ENCODE measurements at places on chromosomes 7 and 10. TPM values are rescaled to one million over a fixed set of nuclear protein-coding genes. Genes with fewer than 3 reads are reported as not detected.

- DNase-seq, result no peak
These were observed 64.6 kb downstream of the SEM1 start for GRCh38 chr7:96645084-96645483.

DNA sequence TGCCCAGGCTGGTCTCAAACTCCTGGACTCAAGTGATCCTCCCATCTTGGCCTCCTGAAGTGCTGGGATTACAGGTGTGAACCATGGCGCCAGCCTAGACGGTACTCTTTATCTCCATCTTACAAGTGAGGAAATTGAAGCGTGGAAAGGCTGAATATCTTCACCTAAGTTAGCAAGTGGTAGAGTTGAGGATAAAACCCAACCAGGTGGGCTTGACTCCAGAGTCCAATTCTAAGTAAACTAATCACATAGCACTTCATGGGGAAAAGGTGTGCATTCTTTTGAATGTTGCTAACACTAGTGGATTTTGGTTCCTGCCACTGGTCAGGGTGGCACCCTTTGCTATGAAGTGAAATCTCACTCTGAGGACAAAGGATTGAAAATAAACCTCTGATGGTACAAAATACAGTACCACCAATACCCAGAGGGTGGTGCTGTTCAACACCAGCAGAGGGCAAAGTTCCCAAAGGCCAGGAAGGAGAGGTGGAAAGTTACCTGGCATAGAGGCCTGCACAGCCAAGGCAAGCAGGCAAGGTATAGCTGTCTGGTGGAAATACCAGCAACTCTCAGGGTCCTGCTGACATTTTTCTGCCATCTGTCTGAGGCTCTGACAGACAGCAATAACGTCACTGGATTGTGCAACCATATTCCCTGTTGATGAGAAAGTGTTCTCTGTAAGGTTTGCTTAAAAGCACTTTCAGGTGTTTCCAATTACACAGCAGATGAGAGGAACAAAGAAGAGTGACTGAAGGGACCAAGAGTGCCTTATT, 17.6 kb downstream of the ZDHHC16 start:
- DNase-seq, result peak; percentile 62

- DNase-seq, result no peak
These were observed 105.7 kb upstream of the INHBA start for GRCh38 chr7:41808541-41808940.

GRCh38 chr10:11154333-11154732, 136.7 kb downstream of the CELF2 start:
- DNase-seq, result no peak

DNA sequence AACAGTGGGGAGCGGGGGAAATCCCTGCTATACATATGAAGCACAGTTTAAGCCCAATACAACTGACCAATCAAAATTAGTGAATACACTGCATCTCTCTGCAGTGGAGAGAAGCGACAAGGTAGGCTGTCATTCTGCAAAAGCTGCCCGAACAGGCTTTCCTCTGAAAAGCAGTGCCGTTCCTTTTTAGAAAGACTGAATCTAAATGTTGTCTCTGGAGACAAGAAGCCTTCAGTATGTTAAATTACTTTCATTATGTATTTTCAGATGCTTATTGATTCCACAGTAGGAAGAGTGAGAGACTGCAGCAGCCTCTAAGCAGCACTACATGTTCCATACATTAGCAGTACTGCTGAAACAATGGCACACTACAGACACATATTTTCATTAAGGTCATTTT, at the start of gene GPR22:
Gene GPR22 (plus strand): TSS at position 129 of the 400 bp plus-strand sequence. CDS start 4,004 bp downstream, outside the sequence.
- no peak for DNase-seq

- DNase-seq, result peak; percentile 49
These were observed 103.8 kb downstream of the CNNM2 start for GRCh38 chr10:103021900-103022293.

GRCh38 chr7:47285860-47286491, 295.9 kb downstream of the TNS3 start:
- DNase-seq, result no peak

- DNase-seq, result no peak
These were observed 146.4 kb downstream of the RGS10 start for GRCh38 chr10:119396008-119396708.

GRCh38 chr7:44964384-44964830, 14.4 kb downstream of the MYO1G start:
- DNase-seq, result peak; percentile 28

Gene ASB10
- not detected for total RNA-seq

Gene MDFIC
- total RNA-seq, result 19.1 TPM

- DNase-seq, result no peak
These were observed 4.4 kb upstream of the WDR91 start for GRCh38 chr7:135215698-135216097.

DNA sequence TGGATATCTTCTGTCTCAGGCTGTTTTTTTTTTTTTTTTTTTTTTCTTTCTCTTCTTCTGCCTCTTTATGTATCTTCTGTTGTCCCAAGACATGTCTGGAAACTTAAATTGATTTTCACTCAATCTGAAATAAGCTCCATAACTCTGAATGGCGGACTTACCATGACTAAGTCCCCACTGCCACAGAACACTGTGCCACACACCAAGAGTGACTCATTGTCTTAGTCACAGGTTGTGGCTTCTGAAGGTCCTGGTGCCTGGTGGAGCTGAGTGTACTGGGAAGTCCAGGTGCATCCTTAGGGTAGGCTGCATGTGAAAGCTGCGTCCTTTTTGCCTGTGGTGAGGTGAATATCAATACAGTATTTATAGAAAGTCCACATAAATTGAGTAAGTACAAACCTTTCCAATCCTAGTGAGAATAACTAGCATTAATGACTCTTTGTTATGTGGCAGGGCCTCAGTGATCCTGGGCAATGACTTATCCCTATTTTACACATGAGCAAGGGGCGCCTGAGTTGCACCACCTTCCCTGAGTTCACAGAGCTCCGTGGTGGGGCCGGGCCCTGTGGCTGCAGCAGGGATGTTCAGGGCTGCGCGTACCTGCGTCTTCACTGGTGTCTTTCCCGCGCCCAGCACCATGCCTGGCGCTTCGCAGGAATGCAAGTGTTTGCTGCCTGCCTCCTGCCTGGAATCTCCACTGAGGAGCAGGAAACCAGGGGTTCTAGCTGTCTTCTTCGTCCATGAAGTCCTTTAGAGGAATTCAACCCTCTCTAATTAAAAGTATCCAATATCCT, 4.3 kb downstream of the PFKP start:
- peak; percentile 92 for DNase-seq

Gene SFTPD
- not detected for total RNA-seq

DNA sequence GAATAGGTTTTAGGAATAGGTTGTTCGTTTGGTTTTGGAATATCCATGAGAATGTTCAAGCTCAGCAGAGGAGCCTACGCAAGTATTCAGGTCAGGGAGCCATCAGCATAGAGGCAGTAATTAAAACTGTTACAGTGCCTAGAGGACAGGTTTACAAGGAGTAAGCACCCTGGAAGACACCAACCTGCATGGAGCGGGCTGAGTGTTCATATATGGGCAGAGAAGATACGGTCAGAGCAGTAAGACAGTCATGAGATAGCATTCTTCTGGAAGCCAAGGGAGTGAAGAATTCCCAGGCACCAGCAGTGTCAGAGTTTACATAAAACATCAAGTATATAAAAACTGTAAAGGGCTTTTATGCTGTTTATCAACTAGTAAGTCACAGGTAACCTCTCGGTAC, 96.5 kb downstream of the LRRC4 start:
- DNase-seq, result no peak

Gene LRMDA
- total RNA-seq, result 8.0 TPM

DNA sequence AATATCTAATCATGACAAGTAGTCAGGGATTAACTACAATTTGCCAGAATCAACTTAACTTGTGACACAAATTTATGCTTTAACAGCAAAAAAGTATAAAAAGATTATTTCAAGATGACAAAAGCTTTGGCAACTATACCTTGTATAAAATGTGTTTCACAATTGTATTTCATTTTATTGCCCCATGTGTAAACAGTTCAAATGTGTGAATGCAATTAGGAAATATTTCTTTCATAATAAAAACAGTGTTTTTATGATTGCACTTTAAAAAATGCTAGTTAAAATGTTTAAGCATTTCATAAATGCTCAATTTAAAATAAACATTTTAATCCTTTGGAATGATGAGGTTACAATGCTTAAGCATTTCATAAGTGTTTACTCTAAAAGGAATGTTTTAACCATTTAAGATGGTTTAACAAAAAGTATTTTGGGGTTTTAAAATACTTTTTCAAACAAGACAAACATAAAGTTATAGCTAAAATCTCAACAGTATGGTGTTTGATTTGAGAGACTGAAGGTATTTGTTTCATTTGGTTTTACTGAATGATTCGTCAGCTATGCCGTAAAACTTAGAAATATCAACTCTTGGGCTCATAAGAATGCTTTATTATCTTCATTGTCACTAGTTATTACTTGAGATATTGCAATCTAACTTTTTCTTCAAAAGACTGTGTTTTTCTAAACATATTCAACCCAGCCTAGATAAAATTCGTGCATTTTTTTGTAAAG, 50.1 kb downstream of the SFTPD start:
- DNase-seq, result peak; percentile 9
